Osteocyte (in vitro differentiated cells): ENCODE measurements at places on chromosomes 12 and 14. TPM values are rescaled to one million over a fixed set of nuclear protein-coding genes. Genes with fewer than 3 reads are reported as not detected.

GRCh38 chr14:23181453-23181852 lies 2.0 kb downstream of the SLC7A8 start:
- DNase-seq, result no peak

DNA sequence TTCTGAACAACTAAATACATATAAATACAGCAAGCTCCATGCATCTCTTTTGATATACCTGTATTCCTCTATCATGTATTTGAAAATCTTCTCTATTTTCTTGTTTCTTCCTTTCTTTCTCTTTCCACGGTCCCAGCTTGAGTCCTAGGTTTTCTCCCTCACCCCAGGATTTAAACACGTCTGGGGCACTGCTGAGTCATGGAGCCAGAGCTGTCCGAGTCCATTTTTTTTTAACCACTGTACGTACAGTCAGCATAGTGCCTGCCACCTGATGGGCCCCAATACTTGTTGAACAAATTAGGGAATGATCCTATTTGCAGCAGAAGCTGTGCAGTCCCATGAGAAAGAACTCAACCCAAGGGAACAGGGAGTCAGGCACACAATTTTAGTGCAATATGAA lies 158.1 kb downstream of the ATP23 start:
- DNase-seq, result no peak

DNA sequence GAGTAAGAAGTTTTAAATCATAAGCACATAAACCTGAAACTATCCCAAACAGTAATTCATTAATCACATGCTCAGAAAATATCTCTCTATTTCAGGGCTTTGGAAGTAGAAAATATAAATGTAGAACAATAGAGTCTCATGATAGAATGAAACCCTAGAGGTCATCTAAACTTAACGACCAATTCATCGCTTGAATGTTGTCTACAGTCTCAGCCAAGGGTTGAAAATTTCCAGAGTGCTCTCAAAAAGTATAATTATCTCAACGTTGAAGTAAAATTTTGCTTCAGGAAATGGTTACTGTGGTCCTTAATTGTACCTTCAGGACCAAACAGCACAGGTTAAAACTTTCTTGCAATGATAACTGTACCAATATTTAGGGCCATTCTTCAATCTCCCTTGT lies 1053.6 kb upstream of the SEL1L start:
- DNase-seq, result no peak

DNA sequence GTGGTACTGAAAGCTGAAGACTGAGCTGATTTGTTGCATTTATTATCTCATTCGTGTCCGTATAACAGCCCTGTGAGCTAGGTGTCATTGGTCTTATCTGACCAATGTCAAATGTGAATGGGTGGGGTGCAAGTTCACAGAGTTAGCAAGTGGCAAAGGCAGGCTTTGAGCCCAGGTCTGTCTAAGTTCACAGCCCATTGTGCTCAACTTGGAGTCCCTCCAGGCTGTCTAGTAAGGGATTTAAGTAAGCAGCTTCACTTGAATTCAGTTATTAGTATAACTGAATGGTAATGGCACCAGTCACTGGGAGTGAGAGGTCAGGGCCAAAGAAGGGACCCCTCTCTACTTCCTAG lies 8.5 kb downstream of the C1S start:
- no peak for DNase-seq

GRCh38 chr12:109053382-109054123 lies 1.2 kb downstream of the USP30 start:
- no peak for DNase-seq

DNA sequence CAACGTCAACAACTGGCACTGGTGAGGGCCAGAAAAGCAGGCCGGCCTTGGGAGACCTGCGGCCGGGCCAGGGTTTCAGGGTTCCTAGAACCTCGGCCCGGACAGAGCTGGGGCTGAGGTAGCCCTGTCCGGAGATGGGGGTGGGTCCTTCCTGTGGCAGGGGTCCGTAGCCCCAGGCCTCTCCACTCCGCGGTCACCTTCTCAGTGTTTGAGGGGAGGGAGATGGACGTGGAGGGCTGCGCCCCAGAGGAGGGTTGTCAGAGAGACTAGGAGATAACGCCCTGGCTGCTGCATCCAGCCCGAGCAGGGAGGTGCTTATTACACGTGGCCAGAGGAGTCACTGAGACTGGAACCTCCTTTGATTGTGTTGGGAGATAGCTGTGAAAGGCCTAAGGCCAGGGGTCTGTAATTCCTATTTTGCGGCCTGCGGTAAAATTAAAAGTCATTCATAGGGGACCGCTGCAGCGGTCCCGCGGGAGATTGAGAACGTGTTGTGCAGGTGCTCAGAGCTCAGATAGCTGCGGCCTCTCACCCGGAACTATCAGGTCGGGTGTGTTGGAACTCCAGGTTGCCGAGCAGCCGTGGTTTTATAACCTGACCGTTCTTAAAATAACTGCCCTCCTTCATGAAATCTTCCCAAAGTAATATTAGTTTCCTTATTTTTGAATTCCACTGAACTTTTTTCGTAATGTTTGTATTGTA lies 507 bp downstream of the AHSA1 start:
- no peak for DNase-seq

DNA sequence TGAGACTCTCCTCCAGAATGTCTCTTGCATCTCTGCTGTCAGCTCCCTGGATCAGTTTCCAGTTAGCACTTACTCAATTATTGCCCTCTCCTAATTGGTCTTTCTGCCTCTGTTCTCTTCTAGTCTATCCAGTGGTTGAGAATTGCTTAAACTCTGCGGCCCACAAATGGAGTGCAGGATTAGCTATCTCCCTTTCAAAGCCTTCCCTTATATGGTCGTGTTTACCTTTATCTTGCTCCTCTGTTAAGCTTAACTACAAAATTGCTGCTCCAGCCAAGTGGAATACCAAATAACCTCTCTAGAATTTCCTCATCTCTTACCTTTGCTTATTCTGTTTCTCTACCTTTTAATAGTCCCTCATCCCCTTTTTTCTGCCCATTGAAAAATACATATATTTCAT lies 132.7 kb downstream of the NRXN3 start:
- DNase-seq, result no peak

DNA sequence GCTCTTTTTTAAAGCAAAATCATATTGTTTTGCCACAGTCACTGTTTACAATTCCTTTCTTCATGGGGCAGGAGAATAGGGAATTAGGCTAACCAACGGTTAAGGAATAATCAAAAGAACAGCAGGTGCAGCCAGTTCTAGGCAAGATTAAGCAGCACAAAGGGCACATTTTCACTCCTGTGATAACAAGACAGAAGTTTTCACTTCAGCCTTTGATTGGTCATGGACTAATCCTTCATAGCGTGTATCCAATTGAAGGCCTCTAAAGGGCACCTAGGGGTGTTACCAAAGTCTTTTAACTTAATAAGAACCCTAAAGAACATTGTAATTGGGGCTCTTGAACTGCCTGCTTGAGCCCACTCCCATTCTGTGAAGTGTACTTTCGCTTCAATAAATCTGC lies 206.9 kb upstream of the AMIGO2 start:
- no peak for DNase-seq

DNA sequence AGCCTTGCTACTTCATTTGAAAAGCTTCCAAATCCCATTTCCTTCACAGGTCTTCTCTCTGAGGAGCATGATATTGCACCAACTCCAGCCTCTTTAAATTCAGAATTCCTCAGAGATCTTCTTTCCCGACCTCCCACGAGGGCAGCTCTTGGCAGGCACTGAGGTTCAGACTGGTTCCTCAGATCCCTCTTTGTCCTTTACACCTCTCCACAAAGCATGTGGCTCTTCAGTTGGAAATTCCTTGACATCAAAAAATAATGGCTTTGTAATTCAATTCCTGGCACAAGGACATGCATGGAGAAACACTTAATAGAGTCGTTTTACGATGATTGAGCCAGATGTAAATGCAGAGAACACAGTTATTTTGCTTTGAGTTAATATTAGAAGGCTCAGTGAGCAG lies 63.2 kb upstream of the TMX1 start:
- DNase-seq, result no peak

DNA sequence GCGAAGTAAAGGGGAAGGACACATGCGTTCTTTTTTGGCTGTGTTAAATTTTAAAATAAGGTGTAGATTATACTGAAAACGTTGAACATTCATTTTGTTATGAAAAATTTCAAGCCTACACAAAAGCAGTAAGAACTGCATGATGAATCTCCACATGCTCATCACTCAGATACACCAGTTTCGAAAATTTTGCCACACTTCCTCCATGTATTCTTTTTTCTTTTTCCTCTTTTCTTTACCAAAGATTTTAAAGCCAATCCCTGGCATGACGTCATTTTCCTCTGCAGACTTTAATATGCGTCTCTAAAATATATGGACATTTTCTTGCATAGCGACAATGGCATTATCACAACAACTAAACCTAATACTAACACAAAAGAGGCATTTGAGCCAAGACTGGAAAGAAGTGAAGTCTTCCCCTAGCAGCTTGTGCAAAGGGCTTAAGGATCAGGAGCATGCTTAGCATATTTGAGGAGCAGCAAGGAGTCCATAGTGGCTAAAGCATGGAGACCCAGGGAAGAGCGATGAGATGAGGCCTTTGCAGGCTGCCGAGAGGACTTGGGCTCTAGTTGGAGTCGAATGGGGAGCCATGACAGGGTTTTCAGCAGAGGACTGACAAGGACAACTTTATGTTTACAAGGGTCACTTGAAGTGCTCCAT lies 111.9 kb downstream of the ERC1 start:
- DNase-seq, result no peak

GRCh38 chr12:112199136-112199535 lies 73.8 kb downstream of the TRAFD1 start:
- DNase-seq, result no peak

DNA sequence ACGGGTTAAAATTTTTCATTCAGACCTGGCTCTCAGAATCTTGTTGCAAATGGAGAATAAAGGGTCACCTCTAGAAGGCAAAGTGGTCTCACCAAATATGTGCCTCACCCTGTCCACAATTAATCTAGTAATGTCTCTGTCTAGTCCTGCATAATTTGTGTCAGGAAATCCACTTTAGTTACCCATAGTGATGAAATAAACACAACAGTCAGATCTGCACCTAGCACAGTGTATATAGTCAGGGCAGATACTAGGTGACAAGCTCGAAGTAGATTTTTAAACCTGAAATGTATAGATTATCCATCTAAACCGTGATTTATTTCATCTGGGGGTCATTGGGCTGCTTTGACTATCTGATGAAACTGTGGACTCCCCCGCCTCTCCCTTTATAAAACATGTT lies 15.9 kb upstream of the FLVCR2 start:
- DNase-seq, result no peak

- DNase-seq, result no peak
These were observed 16.9 kb downstream of the PLEKHD1 start for GRCh38 chr14:69501423-69501838.

DNA sequence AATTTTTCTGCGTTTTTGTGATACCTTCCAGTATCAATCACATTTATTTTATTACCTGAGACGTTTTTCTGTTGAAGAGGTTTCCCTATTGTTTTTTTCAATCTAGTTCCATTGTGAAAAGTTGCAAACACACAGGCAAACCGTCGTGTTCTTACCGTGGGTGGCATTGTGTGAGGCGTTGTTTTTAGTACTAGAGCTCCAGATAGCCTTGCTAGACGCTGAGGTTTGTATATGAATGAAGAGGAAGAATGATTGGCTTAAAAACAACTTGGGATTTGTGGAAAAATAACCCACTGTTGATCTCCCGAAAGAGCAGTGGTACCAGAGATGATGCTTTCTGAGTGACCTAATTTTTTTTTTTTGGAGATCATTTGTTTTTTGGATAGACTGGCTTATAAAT lies 1.0 kb downstream of the SOCS4 start:
- DNase-seq, result no peak

GRCh38 chr12:125229878-125230530 lies 164.8 kb downstream of the AACS start:
- DNase-seq, result no peak

DNA sequence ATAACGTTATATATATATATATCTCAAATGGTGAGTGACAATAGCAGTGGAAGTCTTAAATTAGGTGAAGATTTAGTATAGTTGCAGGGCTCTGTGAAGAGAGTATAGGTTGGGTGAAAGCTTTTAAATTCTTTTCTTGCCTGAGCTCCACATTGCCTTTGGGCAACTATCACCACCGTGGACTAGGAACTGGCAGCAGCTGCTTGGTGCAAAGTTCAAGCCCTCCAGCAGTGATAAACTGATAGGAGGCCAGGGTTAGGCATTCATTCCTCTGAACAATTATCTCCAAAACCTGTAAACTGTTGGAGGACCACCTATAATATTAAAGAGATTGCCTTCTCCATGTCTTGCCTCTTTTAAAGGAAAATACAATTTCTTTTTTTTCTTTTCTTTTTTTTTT lies 91.2 kb upstream of the ATXN7L3B start:
- DNase-seq, result no peak

GRCh38 chr14:31047503-31047902 lies 21.3 kb upstream of the STRN3 start:
- DNase-seq, result no peak

- no peak for DNase-seq
These were observed at the start of gene CDH24 for GRCh38 chr14:23056956-23057756. Gene CDH24 (minus strand): TSS chr14:23057520. CDS start chr14:23055733, 1,787 bp downstream.

DNA sequence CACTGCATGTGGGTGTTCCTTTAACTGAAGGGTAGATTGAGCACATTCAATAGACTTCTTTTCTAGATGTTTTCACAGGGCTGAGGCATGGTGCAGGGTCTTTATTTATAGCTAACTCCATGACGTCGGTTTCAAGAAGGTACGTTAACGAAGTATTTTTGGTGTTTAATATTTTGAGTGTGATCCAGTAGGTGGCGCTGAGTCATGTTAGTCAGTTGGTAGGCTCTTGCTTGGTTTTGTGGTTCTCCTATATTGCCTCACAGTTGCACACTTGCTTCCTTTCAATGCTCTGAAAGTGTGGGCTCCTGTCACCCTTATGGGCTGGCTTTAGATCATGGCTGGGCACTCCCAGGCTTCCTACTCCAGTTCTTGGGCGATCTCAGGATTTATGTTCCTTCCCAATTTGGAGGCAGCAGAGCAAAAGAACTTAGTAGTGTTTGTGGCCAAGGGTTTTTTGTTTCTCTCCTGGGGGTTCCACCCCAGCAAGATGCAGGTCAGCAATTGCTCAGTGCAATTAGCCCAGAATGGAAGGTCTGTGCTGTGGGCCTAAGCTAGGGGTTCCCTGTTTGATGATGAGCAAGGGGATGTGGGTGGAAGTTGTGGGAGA lies 471.6 kb upstream of the FOXG1 start:
- no peak for DNase-seq

The ERP27 gene
- total RNA-seq, result 0.50 and 0.70 TPM in 2 replicates

The C12orf54 gene
- total RNA-seq, result not detected in 2 replicates

The KRT75 gene
- not detected in 2 replicates for total RNA-seq

The MYF6 gene
- total RNA-seq, result not detected in 2 replicates

The SEL1L gene
- total RNA-seq, result 140 and 146 TPM in 2 replicates

The KRT73 gene
- not detected in 2 replicates for total RNA-seq

The ACOT6 gene
- total RNA-seq, result not detected in 2 replicates
